ENCODE measurements at places on chromosomes 4 and X.

GRCh38 chrX:126580877-126581276, 28.3 kb upstream of the DCAF12L1 start:
- no peak for DNase-seq

DNA sequence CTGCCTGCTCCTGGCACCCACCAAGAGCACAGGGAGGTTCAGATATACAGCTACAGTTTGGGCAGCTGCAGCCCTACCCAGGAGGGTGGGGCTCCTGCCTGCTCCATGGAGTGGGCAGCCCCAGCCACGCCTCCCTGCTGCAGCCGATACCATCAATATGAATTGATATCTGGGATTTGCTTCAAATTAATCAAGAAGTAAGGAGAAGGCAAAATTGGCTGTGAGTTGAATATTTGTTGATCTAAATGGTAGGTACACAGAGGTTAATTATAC, 31.2 kb upstream of the ZNF280C start:
- DNase-seq, result no peak

GRCh38 chr4:4415806-4416805, 29.2 kb downstream of the NSG1 start:
- no peak for DNase-seq

DNA sequence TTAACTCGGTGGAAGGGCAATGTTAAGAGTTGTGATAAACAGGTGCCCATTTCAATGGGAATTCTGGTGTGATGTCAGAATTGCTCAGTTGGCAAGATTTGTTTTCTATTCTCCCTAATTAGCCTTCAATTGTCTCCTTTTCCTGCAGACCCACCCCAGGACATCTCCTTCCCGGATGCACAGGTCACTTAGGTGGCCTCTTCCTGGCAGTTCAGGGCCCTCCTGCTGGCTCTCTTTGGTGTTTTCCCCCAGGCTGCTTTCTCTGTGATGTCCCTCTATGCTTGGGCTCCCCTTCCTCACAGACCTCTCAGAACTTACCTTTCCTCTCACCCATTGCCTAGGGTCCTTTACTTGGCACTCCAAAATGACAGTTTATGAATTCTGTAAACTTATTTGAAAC, 126.3 kb downstream of the GPAT3 start:
- DNase-seq, result no peak

DNA sequence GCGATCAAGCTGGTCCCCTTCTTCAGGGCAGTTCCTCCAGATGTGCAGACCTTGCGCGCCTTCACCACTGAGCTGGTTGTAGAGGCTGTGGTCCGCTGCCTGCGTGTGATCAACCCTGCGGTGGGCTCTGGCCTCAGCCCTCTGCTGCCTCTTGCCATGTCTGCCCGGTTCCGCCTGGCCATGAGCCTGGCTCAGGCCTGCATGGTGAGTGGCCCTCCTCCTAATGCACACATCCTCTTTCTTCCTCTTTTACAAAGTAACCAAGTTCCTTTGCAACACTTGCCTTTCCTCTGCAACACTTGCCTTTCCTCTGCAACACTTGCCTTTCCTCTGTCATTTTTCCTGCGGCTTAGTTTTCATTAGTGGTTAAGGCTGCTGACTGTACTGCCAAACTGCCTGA, 1.8 kb downstream of the CCDC22 start:
- DNase-seq, result no peak

DNA sequence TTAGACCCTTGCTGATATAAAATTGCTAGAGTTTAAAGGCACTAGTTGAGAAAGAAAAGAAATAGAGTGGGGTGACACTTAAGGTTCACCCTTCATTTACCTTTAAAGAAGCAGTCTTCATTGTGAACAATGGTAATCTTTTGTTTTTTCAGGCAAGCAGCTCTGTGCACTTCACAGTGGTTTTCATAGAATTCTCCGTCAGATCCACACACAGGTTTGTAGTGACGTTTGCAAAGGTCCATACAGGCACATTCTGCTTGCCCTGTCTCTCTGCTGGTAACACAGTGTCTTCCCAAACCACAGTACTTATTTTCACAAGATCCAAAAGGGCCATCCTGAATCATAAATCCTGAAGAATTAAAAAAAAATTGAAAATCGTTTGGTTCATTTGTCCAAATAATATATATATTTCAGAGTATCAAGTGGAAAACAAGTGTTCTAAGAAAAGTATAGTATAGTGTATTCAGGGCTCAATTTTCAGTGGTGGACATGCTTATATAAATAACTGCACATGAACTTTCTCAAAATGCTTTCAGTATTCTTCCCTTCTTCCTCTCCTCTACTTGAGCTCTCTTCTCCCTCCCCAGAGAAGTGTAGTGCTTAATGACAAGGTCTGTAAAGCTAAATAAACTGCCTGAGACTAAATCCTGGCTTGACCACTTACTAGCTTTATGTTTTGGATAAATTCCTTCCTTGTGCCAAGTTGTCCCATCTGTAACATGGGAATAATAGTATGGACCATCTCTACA, 243.3 kb downstream of the FSTL5 start:
- DNase-seq, result peak; percentile 22

- no peak for DNase-seq
These were observed 57.8 kb downstream of the RAP1GDS1 start for GRCh38 chr4:98319021-98319420.

- DNase-seq, result no peak
These were observed 178.4 kb downstream of the MGST2 start for GRCh38 chr4:139844057-139844456.

DNA sequence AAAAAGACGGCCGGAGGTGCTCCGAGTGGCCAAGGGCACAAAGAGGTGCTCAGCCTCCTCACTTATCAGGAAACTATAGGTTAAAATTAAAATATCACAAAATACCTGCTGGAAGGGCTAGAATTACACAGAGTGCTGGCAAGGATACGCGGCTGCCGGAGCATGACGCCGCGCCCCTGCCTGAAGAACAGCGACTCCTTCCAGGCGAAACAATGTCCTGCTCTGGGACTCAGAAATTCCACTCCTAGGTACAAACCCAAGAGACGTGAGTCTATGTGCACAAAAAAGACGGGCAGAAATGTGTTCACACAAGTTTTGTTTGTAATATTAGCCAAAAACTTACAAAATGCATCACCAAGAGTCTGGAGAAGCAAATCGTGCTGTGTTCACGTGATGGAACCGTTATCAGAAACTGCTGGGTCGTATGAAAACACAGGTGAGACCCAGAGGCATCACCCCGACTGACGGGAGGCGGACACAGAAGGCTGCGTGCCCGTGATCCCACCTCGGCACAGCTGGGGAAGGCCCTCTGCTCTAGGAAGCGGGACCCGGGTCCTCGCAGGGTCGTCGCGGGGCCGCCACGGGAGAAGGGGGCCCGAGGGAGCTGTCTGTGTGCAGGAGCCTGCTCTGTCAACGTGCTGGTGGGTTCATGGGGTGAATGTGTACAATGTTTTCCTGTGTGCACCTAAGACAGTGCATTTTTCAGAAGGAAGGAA, 27.6 kb downstream of the CTBP1 start:
- no peak for DNase-seq

- DNase-seq, result no peak
These were observed 88.3 kb downstream of the BCOR start for GRCh38 chrX:40009462-40009851.

- DNase-seq, result no peak
These were observed 61.8 kb upstream of the STOX2 start for GRCh38 chr4:183843248-183843671.

DNA sequence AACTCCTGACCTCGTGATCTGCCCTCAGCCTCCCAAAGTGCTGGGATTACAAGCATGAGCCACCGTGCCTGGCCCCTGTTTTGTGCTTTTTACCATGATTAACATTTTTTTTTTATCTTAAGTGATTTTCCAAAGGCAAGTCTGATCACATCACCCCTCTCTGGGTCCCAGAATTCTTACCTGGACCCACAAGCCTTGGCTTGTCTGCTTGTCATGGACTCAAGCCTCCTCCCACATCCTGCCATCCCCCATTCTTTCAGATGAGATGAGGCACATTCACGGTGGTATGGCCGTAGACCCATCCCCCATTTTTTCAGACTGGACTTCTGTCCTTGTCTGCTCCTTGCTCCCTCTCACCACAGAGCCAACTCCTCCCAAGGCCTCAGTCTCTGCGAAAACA, 55.3 kb downstream of the APLN start:
- no peak for DNase-seq

DNA sequence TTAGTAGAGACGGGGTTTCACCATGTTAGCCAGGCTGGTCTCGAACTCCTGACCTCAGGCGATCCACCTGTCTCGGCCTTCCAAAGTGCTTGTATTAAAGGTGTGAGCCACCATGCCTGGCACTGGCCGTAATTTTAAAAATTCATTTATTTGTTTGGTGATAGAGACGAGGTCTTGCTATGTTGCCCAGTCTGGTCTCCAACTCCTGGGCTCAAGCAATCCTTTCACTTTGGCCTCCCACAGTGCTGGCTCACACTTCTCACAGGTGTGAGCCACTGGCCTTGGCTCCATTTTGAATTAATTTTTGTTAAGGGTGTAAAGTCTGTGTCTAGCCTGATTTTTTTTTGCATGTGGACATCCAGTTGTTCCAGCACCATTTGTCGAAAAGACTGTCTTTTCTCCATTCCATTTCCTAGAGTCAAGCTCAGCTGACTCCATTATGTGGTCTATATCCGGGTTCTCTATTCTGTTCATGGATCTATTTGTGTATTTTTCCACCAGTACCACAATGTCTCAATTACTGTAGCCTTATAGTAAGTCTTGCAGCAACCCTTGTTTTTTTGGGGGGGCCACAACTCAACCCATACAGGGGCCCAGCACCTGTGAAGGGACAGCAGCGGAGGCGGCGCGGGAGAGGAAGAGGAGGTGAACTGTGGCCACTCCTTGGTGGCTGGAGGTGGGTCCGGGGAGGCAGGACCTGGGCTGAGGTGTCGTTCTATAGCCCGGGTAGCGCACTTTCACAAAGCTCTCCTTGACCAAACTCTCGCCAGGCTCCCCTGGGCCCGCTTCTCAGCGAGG, 1.5 kb upstream of the NSD2 start:
- DNase-seq, result no peak

GRCh38 chrX:10884246-10884645, 226.9 kb upstream of the HCCS start:
- DNase-seq, result no peak

DNA sequence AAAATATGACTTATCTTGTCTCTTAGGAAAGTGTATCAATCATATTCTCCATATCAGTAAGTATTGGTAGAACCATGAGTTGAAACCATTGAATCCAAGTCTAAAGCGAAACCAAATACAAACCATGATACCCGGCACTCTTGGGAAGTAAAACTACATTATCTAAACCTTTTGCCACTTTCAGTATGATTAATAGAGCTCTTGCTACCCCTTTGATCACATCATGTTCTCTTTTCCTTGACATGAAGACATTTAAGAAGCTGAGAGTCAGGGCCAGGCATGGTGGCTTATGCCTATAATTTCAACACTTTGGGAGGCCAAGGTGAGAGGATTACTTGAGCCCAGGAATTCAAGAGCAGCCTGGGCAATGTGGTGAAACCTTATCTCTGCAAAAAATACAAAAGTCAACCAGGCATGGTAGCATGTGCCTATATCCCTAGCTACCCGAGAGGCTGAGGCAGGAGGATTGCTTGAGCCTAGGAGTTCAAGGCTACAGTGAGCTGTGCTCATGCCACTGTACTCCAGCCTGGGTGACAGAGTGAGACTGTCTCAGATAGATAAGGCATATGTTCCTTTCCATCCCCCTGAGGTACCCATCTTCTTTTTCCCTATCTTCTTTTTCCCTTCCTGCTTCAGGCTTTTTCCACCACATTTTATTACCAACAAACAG, 45.4 kb downstream of the CEP135 start:
- no peak for DNase-seq

GRCh38 chrX:12981880-12982279, 7.0 kb downstream of the TMSB4X start:
- no peak for DNase-seq

GRCh38 chr4:140654495-140654814, 85.7 kb upstream of the UCP1 start:
- DNase-seq, result no peak

- no peak for DNase-seq
These were observed 142.4 kb downstream of the TSPAN5 start for GRCh38 chr4:98516042-98516440.

- DNase-seq, result no peak
These were observed 158.5 kb downstream of the DHRSX start for GRCh38 chrX:2342281-2342688.

- DNase-seq, result no peak
These were observed 2.3 kb downstream of the PF4V1 start for GRCh38 chr4:73855406-73855805.

DNA sequence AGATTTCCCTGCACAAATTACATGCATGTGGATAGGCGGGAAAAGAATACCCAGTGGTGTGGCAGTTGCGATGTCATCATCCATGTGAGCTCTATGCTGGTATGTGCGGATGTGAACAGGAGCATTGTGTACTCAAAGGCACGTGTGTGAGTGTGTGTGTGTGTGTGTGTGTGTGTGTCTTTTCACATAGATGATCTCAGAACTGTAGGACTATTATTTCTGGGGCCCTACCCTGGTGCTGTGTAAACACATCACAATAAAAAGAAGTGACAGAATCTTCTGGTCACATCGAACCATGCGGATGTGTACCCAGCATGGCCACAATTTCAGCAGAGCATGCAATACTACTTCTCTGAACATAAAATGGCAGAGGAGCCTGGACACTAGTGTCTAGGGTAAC, 624.8 kb downstream of the MID1IP1 start:
- no peak for DNase-seq

- DNase-seq, result no peak
These were observed 239.3 kb downstream of the C4orf33 start for GRCh38 chr4:129335276-129335675.

DNA sequence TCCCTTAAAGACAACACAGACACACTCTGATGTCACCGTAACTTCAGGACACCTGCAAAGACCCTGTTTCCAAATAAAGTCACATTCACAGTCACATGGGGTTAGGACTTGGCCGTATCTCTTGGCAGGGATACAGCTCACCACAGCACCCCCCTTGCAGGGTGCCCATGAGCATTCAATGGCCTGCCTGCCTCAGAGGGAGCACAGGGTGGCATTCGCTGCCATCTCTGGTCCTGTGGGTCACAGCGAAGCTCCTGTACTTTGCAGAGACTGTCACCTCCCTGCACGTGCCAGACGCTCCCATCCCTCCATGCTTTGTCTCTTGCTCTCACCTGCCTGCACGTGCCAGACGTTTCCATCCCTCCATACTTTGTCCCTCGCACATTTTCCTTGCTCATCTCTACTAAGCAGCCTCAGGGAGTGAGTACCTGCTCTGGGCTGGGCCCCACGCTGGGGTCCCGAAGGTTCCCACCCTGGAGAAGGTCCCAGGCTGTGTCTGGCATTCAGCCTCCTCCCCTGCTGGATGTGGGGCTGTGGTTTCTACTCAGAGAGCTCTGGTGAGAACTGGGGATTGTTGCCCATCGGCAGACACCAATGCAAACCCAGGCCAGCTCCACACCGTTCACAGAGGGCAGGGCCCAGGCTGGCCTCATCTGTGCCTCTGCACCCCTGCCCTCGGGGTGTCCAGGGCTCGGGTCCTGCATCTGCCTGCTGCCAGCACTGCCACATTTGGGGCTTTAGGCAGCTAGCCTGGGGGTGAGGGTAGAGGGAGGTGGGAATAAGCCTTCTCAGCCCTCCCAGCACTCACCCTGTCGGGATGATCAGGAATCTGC, 15.8 kb downstream of the HTRA3 start:
- no peak for DNase-seq

GRCh38 chrX:133053861-133054598, 42.9 kb downstream of the USP26 start:
- no peak for DNase-seq

All from cerebellum (tissue), 4 donors.